ENCODE measurements at places on chromosomes 5 and 9. TPM values are rescaled to one million over a fixed set of nuclear protein-coding genes. Genes with fewer than 3 reads are reported as not detected.

GRCh38 chr5:80865551-80865950, 94.6 kb upstream of the RASGRF2 start:
- no peak for DNase-seq

DNA sequence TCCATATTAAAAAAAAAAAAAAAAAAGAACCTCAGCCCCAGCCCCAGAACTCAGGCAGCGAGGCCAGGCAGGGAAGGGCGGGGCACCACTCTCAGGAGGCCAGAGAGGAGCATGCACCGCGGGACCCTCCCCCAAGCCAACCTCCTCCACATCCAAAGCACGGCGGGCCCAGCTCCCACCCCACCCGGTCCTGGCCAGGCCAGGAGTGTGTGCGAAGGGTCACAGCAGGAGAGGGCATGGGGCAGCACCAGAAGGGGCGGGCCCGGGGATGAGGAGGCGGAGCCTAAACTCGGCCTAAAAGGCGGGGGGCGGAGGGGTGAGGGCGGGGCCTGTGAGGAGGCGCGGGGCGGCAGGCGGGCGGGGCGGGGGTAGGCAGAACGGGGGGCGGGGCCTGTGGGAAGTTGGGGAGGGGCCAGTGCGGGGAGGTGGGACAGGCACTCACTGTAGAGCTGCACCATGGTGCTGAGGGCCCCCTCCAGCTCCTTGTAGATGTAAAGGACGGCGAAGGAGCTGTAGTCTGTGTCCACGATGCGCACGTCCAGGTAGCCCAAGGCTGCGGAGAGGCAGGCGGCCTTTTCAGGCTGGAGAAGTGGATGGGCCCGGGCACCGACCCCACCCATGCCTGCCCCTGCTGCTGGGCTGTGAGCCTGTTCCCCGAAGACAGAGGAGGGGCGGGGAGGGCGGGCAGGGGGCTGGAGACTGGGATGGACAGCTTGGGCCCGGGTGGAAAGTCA, 1.2 kb downstream of the LCN15 start:
- DNase-seq = peak; percentile 53

GRCh38 chr5:62731022-62731421, 152.4 kb downstream of the LRRC70 start:
- no peak for DNase-seq

DNA sequence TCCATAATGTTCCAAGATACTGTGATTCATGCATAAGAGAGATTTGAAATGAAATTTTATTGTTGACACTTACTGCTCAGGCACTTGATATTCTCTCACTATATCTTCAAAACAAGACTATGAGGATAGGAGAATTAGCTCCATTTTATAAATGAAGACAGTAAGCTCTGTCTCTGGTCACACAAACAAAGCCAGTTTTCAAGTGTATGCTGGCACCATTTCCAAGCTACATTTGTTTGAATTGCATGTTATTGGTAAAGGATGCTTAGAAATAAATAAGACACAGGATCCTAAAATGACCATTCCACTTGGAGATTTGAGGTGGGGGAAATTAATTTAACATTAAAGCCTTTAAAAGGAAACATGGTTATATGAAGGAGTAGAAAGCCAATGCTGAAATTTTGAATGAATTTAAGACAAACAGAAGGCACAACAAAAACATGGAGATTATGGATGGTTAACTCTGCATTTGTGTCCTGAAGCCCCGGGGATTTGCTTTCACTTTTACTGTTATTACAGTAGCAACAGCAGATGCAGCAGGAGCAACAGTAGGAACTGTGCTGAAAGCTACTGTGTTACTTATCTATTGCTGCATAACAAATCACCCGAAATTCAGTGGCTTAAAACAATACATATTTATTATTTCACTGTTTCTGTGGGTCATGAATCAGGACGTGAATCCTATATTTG, 79.7 kb upstream of the ASTN2 start:
- no peak for DNase-seq

DNA sequence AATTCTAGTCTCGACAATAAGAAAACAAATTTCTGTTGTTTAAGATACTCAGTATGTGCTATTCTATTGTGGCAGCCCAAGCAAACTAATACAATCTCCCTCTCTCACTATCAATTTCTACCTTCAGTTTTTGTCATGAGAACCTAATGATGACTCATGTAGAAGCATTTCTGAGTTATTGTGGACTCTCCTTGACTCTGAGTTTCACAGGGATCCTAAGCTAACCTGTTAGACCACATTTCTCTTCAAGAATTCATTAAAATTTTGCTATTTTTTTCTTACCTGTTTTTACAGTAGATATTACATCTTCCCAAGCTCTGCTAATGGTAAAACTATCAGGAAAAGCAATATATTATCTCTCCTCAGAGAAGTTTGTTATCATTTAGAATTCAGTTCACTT, 599.1 kb upstream of the TYRP1 start:
- DNase-seq = no peak

GRCh38 chr9:123743737-123744136, 186.2 kb downstream of the DENND1A start:
- DNase-seq = no peak

DNA sequence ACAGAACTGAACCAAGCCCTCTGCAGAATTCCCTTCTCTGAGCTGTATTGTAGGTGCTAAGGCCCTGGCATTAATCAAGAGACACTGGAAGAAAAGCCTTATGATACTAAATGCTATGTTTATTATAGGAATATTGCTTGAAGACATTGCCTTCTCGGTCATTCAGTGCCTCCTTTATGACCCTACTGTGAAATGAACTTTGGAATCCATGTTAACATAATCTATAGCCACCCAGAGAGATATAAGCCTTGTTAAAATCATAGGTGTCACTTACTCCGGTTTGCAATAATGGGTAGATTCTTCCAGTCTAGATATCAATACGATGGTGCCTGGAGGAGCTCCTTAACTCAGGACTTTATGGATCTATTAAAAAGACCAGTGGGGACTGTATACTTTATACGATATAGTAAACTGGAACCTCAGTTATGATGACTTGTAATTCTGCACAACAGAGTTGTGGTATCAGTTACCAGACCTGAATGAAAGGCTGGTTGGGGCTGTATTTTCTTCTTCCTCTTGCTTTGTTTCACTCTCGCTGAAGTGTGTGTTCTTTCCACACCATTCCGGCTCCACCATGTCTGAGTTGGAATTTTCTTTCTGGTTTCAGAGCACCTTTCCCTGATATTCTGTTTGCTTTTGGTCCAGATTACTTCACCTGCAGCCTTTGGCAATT, 154.5 kb downstream of the DROSHA start:
- no peak for DNase-seq

DNA sequence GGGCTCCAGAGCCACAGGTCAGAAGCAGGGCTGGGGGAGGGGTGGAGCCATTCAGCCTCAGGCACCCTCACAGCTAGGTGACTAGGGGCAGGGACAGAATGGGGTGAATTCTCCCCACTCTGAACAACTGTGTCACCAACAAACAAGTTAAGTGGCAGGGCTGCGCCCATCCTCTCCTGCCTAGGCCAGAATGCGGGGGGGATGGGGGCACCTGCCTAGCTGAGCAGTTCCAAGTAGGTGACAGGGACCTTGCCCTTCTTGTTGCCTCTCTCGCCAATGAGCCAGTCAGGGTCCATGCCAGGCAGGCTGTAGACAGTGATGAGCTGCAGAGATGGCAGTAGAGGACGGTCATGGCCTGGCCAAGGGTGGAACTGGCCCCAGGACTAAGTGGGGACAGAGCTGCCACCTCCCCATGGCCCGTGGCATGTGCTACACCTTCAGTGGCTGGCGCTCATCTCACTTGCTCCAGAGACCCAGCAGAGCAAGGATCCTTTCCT, 19.6 kb downstream of the SH3GLB2 start:
- DNase-seq = no peak

DNA sequence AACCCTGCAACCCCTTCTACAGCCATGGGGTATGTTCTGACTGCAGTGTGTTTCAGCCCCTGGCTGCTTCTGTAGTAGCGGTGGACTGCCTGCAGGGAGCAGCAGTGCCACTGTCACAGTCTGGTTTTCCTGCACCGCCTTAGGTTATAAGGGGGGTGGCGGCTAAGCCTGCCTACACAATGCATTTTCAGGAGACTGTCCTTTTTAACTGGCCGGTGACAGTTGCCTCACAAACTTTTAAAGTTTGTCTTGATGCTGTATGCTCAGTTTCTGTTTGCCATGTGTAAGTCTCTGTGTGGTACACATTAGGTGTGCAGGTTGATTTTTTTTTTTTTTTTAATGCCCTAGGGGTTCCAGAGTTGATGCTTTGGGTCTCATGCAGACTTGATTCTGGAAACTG, 53.0 kb downstream of the NUP214 start:
- peak; percentile 60 for DNase-seq

DNA sequence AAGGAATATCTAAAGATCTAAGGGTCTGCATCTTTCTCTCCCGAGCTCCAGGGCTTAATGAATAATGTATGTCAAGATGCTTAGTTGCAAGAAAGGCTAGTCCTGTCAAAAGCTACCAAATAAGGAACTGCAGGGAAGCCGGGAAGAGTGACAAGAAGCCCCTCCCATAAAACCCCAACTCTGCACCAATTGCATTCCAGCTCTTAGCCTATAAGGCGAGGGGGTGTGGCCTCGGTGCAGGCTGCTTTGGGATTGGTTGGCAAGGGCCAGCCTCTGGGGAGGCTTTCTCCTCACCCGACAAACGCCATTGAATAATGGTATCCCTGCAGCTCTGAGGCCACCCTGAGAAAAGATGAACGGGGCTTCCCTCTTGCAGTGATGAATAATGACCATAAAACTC, 416.9 kb downstream of the RAB3C start:
- no peak for DNase-seq

DNA sequence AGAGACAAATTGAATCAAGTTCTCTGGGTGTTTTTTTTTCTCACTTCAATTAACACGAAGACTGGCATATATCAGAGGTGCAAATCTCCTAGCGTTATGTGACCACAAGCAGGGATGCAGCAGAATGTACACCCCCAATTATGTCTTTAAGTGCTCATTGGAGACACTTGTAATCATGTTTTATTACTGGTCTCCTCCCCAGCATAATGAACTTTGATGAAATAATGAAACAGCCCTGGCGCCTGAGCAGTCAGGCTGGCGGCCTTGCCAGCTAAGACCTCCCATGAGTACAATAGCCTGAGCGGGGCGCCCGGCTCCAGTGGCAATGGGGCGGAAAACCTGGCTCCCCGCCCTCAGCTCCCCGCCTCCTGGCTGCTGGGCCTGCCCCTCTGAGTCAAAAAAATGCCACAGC, 209.4 kb upstream of the MSX2 start:
- DNase-seq = no peak

DNA sequence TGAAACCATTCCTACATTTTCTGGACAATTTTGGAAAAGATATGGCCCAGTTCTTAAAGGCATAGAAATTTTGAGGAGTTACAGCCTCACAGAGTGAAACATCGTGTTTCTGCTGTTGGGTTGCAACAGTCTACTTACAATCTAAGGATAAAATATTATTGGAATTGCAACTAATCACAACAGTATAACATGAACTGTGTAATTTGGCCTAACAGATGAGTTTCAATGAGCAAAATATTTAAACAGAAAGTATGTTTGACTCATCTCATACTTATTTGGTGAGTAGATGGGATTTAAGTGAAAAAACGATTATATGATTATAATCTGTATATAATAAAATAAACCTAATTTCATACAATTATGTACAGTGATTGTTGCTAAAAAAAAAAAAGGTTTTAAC, 1061.8 kb downstream of the CDH12 start:
- no peak for DNase-seq

GRCh38 chr9:70020991-70021571, 22.6 kb upstream of the MAMDC2 start:
- no peak for DNase-seq

GRCh38 chr5:101783241-101784013, 512.7 kb downstream of the SLCO4C1 start:
- no peak for DNase-seq

- DNase-seq = no peak
Measured at GRCh38 chr5:10736354-10736753, 24.7 kb downstream of the DAP start.

DNA sequence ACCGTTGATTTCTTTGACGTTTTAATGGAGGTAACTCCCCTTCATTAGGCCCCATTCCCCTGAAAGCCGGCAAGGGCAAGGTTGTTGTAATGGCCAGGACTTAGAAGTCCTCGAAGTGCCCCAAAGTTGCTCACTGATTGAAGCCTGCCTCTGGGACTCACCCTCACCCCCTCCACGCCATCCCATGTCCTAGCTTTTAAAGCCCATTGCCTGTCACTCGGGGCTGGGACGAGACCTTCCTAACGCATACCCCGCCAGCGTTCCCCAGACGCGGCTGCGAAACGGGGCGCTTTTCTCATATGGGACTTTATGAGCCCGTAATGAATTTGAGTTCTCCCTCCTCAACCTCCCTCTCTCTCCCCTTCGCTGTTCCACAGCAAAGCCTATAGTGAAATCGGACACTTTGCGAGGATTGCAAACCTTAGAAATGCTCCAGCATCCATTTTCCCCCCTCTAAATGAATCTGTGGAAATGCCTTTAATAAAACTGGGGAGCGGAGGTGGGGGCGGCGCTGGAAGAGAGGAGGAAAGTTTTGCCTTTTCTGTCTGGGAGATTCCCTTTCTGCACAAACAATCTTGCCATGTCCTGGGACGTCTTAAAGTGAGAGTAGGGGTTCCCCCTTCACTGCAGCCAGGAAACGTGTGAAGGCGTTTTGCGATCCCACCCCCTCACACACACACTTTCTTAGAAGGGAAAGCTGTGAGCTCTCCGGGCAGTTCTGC, 1.5 kb downstream of the PAPPA start:
- DNase-seq = no peak

GRCh38 chr9:115635680-115636383, 517.8 kb upstream of the PAPPA start:
- DNase-seq = no peak

- DNase-seq = no peak
Measured at GRCh38 chr9:126565336-126566128, 48.2 kb upstream of the LMX1B start.

DNA sequence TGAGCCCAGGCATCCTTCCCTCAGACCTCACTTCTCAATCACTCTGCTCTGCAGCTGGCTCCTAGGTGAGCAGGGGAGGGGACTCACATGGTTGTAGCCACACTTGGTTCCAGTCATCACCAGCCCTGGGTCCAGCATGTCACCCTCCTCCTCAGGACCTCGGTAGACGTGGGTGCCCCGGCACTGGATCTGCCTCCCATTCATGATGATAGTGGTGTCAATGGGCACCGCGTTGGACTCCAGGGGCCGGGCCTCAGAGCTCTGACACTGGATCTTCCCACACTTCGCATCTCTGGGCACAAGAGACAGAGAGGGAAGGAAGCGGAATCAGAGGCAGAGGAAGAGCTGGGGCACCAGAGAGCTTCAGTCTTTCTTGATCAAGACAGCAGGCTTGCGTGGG, 32.9 kb downstream of the NIPAL4 start:
- DNase-seq = no peak

- DNase-seq = no peak
Measured at GRCh38 chr9:7788772-7789171, 10.8 kb downstream of the DMAC1 start.

PTPN3 gene
- 25.8 TPM for total RNA-seq

IL33 gene
- 25.1 TPM for total RNA-seq

PCDHA13 gene
- 0.23 TPM for total RNA-seq

TRIM36 gene
- 27.1 TPM for total RNA-seq

ZNG1C gene
- 29.9 TPM for total RNA-seq

GFI1B gene
- total RNA-seq = 2.6 TPM

BTNL3 gene
- 46.5 TPM for total RNA-seq

GARIN3 gene
- total RNA-seq = not detected

HOMER1 gene
- total RNA-seq = 2.2 TPM

SLC25A2 gene
- total RNA-seq = 1.5 TPM

OR1J2 gene
- not detected for total RNA-seq

UAP1L1 gene
- total RNA-seq = 10.5 TPM

CCDC171 gene
- total RNA-seq = 4.5 TPM

RNF183 gene
- total RNA-seq = 1.1 TPM

TAL2 gene
- total RNA-seq = not detected

FOXD4L4 gene
- total RNA-seq = 0.27 TPM
